ENCODE measurements at places on chromosomes 3 and 15. TPM values are rescaled to one million over a fixed set of nuclear protein-coding genes. Genes with fewer than 3 reads are reported as not detected.

Gene EPHA3
- 0.20 TPM for total RNA-seq

DNA sequence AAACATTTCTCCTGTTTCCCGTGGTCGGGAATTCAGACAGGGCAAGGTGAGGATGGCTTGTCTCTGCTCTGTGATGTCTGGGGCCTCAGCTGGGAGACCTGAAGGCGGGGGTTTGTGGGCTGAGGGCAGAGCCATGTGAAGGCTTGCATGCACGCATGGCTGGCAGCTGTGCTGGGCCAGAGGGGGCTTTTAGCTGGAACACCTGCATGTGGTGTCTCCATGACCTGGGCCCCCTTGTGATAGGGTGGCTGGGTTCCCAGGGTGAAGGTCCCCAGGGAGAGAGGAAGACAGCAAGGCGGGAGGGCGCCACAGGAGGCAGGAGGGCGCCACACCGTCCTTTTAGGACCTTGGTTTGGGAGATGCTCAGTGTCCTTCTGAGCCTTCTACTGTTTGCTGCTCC, 101.6 kb upstream of the PRR23E start:
- no peak for DNase-seq

- DNase-seq: peak; percentile 76
Observed at GRCh38 chr15:39181940-39182339, 398.9 kb upstream of the THBS1 start.

GRCh38 chr3:55782807-55783206, 295.7 kb upstream of the WNT5A start:
- no peak for DNase-seq
